ENCODE measurements at places on chromosomes 3 and 15.

- no peak for DNase-seq
Measured at GRCh38 chr15:51075826-51076523, 18.7 kb downstream of the TNFAIP8L3 start.

GRCh38 chr15:72180761-72181324 lies 16.7 kb downstream of the GRAMD2A start:
- DNase-seq: no peak

GRCh38 chr3:122636697-122637096 lies 43.9 kb upstream of the PARP14 start:
- DNase-seq: no peak

DNA sequence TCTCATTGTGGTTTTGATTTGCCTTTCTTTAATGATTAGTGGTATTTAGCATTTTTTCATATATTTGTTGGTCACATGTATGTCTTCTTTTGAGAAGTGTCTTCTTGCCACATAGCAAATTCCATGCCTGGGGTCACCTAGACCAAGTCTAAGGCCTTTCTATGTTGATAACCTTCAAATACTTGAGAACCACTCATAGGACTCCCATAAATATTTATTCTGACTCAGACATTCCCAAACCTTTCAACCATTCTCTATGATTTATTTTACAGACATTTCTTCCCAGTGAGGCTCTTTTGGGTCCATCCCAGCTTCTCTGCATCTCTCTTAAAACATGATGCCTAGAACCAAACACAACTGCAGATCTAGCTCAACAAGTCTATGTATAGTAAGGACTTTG lies 69.2 kb downstream of the ATP8B4 start:
- DNase-seq: no peak

- DNase-seq: no peak
Measured at GRCh38 chr15:63509955-63510940, 5.9 kb downstream of the USP3 start.

GRCh38 chr15:74519311-74519710 lies 21.7 kb upstream of the ARID3B start:
- no peak for DNase-seq

- no peak for DNase-seq
Measured at GRCh38 chr3:185024966-185025365, 127.9 kb downstream of the C3orf70 start.

GRCh38 chr3:34279901-34280300 lies 481.5 kb downstream of the PDCD6IP start:
- DNase-seq: no peak

DNA sequence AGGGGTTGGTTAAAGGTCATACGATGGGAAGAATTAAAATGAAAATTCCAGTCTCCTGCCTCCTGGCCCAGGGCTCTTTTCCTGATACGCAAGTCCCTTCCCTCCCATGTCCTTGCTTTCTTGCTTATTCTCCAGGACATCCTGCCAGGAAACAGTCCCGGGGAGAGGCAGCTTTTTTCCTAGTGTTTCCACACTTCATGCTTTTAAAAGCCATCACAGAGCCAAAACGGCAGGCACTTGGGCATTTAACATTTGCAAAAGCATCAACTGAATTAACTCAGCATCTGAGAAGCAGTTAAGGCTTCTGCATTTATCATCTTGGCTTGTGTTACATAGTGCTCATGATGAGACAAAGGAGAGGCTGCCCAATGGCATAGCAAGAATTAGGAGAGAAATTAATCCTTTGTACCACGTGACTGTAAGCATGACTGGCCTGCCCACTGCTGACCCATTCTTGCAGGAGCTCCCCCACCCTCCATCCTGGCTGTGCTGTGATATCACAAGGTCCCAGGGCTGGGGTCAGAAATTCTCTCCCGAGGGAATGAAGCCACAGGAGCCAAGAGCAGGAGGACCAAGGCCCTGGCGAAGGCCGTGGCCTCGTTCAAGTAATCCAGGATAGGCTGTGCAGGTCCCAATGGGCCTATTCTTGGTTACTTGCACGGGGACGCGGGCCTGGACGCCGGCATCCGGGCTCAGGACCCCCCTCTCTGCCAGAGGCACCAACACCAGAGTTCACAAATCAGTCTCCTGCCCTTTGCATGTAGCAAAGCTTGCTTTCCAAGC lies 21.6 kb upstream of the VILL start:
- no peak for DNase-seq

DNA sequence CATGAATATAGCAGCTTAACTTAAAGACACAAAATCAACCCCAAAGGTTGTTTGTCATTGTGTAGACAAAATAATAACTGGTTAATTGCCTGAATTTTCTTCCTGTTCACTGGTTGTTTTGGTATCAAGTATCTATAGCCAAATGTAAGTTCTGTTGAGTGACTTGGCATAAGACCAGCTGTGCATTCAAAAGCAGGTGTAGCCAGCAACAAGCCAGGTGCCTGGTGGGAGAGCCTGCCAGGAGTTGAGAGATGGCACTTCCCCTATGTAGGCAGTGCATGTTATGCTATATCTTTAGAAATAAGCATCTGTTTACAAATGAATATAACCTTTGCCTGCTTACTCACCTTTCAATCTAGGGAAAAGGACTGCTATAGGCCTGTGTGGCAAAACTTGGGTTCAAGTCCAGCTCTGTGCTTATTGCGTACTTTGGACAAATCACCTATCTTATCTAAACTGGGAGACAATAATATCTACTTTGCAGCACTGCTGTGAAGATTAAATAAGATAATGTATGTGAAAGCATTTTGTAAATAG lies 84.9 kb upstream of the TBL1XR1 start:
- no peak for DNase-seq

- DNase-seq: no peak
Measured at GRCh38 chr3:117910820-117911521, 1123.7 kb downstream of the IGSF11 start.

DNA sequence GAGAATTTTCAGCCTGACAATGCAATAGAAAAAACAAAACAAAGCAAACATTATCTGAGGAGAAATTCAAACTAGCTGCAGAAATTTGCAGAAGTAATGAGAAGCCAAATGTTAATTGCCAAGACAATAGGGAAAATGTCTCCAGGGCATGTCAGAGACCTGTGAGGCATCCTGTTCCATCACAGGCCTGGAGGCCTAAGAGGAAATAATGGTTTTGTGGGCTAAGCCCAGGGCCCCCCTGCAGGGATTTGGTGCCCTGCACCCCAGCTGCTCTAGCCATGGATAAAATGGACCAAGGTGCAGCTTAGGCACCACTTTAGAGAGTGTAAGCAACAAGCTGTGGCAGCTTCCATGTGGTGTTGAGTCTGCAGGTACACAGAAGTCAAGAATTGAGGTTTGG lies 401.2 kb upstream of the NECTIN3 start:
- no peak for DNase-seq

DNA sequence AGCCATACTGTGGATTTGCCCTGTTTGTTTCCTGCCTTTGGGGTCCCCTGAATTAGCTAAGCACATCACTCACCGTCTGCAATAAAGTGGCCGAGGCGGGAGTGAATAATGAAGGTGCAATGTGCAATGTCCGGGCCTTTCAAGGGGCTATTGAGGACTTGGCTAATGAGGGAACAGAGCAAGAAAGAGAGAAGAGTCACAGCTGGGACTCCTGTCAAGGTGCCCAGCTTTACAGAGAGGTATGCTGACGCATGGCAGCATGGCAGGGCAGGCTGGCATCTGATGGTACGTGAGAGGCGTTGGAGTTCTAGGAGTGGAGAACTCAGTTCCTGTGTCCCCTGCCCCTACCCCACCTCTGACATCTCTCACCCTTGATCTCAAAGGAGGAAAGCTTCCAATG lies 13.8 kb upstream of the ATP2B2 start:
- no peak for DNase-seq

DNA sequence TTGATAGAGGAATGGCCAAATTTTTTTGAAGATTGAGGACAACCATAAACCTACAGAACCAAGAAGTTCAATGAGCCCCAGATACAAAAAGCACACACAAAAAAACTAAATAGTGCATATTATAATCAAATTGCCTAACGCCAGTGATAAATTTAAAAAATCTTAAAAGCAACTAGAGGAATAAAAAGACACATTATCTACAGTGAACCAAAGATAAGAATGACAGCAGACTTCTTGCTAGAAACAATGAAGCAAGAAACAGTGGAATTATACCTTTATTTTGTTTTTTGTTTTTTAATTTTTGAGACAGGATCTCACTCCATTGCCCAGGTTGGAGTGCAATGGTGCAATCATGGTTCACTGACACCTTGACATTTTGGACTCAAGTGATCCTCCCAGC lies 9.9 kb upstream of the SAMD7 start:
- DNase-seq: no peak

GRCh38 chr3:130663092-130663491 lies 83.5 kb downstream of the PIK3R4 start:
- no peak for DNase-seq

GRCh38 chr3:177015881-177016280 lies 181.4 kb downstream of the TBL1XR1 start:
- no peak for DNase-seq

GRCh38 chr3:128432971-128433836 lies 33.5 kb downstream of the DNAJB8 start:
- DNase-seq: no peak

GRCh38 chr3:51044982-51045381 lies 340.1 kb upstream of the MANF start:
- no peak for DNase-seq

- DNase-seq: no peak
Measured at GRCh38 chr3:170301405-170301804, 56.1 kb upstream of the SKIL start.

DNA sequence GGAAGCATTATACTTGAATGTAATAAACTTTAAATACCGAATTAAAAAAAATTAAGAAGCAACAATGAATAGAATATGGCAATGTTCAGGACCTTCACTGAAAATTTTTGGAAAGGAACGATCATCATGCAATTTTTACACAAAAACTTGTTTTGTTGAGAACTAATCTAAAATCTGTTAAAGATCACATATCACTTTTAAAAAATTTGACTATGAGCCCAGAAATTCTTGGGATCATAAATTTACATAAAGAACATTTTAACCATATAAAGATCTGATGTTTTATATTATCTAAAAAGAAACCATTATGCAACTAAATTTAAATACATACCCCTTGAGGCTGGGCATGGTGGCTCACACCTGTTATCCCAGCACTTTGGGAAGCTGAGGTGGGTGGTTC lies 76.2 kb upstream of the MELTF start:
- no peak for DNase-seq

- DNase-seq: no peak
Measured at GRCh38 chr3:10533737-10534023, 28.3 kb upstream of the ATP2B2 start.
